ENCODE measurements at places on chromosomes 11 and 22.

- no peak for DNase-seq
These were observed 165.1 kb downstream of the CEP164 start for GRCh38 chr11:117492578-117493251.

- DNase-seq: no peak
These were observed 13.6 kb downstream of the DGCR8 start for GRCh38 chr22:20093418-20094196.

DNA sequence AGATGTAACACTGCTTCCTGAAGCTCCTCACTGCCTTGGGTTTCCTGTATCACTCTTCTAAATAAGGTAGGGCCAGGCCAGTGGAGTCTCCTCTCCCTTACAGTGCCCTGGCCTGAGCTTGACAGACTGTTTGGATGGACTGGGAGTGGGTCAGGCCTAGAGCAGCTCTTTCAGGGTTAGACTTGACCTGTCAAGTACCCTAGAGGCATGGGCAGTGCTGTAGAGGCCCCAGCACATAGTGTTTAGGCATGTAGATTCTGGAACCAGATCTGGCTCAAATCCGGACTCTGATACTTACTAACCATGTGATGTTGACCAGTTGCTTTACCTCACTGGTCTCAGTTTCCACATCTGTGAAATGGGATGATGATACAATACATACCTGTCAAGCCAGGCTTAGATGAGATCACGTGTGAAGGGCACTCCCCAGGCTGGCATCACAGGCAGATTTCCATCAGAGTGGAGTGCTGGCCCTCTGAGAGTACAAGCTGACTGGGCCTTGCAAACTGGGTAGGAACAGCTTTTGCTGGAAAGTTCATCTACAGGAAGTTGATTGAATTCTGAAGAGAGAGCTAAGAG is 1.4 kb upstream of the MICAL2 start:
- DNase-seq: no peak

GRCh38 chr11:61160487-61161189 is 588 bp downstream of the VPS37C start:
- DNase-seq: no peak

GRCh38 chr11:90510839-90511238 is 288.0 kb upstream of the CHORDC1 start:
- no peak for DNase-seq

DNA sequence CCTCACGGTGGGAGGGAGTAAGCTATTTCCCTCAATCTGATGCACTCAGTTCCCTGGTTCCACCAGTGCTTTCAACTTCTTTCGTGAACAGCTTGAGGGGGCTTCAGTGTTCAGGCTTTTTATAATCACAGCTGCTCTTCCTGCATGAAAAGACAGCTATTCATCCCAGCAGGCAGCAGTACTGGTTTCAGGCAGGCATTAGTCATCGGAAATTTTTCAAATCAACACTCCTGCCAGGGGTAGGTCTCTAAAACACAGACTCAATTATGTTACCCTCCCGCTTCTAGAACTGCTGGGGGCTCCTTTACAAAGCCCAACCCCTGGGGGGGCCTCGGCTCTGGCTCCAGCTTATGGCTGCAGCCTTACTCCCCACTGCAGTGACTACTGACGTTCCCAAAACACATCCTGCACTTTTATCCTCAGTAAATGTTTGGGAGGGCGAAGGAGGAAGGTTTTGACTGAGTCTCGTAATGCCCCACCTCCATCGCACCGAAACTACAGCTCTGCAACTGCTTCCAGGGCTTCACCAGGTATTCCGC is 5.8 kb downstream of the POLDIP3 start:
- DNase-seq: no peak

DNA sequence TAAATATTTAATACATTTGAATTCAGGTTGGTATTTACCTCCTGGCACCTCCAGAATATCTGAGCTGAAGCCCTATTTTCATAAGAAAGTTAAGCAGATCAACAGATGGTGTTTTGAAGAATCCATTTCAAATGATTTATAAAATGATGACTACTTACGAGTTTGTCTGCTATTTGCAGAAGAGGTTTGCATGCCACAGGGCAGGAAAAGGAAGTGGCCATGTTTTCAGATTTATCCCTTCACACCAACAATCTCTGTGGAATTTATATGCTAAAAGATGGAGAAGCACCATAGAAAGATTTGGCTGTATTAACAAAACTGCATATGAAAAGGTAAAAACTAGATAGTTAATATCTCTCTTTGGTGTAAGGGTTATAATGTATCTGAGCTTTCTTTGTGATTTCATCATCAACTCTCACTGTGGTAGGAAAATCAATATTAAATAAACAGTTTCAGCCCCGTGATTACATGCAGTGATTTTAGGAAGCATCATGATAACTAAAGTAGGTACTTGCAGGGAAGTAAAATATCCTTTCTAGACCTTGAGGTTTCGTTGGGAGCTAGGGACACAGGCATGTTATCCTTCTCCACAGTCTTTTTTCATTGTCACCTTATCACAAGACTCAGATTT is 2.6 kb downstream of the BMAL1 start:
- DNase-seq: no peak
